ENCODE measurements at places on chromosomes 11 and 22.
A peak's percentile ranks its signal among the peaks of the same experiment; 100 is the strongest.

- DNase-seq: no peak
Observed at GRCh38 chr11:112693781-112694180, 267.4 kb upstream of the NCAM1 start.

GRCh38 chr22:44057401-44057987 is 33.4 kb downstream of the PARVB start:
- DNase-seq: no peak

DNA sequence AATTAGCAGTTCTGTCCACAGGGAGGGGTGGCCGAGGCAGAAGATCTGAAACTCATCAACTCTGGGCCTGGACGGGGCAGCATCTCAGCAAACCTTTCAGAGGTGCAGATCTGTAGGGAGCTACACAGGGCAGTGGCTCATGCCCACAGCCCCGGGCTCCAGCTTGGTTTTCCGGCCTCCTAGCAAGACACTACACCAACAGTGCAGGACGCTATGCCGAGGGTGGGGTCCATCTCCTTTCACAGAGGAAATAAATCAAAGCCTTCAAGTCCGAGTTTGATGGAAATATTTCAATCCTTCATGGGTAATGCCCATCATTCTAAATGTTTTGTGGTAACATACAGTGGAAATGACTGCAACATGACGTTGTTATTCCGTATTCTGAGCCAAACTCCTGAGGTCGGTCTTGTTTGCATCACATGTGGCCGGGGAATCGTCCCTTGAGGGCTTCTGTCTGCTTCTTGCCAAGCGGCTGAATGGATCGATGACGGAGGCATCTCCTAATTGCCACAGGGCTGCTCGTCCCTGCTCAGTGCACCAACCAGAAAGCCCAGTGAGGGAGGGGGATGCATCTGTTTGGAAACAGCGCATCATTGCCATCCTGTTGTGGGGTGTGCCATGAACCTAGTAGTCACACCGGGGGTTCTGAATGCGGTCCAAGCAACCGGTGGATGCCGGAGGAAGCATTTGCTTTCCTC is 30.0 kb downstream of the LINC01488 start:
- peak; percentile 67 for DNase-seq

DNA sequence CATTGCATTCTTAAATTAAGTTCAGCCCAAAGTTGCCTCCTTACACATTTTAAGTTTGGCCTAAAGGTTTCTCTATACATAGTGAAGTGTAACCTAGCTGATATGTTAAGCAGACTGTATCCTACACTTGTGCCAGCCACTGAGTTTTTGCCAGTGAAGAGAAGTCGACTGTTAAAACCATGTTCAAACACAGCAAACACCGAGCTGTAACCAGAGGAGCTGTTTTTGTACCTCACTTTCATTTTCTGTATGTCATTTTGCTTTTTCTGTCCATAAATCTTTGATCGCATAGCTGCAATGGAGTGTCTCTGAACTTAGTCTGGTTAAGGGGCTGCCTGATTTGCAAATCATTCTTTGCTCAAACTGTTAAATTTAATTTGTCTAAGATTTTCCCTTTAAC is 403.7 kb downstream of the LUZP2 start:
- DNase-seq: no peak

- no peak for DNase-seq
Observed at GRCh38 chr11:128181984-128182383, 405.4 kb downstream of the ETS1 start.

- DNase-seq: no peak
Observed at GRCh38 chr11:84476581-84476980, 1150.6 kb downstream of the DLG2 start.

GRCh38 chr22:27754247-27754887 is 47.2 kb downstream of the MN1 start:
- DNase-seq: peak; percentile 80

DNA sequence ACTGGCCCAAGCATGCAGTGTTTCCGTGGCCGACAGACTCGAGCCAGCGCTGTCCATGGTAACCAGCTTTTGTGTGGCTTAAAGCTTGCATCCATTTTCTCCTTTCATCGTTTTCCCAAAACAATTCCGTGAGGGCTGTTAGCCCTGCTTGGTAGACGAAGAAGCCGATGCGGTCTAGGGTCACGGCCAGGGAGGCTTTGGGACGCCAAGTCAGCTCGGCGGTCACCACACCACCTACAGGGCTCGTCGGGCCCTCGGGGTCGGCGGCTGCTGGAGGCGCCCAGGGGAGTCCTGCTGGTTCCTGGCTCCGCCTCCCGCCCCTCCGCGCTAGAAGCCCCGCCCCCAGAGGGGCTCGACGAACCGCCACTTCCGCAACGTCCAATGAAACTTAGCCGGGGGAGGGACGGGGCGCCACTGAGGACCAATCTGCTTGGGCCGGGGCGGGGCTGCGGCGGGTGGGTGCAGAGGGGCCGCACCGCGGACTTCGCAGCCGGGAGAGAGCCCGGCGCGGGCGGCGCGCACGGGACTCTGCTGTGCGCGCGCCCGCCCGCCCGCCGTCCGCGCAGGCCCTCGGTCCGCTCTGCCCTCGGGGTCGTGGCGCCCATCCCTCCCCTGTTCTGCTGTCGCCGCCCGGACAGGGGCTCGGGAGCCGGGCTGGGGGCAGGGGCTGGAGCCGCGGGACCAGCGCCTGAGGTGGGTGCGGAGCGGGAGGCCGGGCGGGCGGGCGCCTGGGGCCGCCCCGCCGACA is at the start of gene TIGD3:
TSS of gene TIGD3 (plus strand) at position 487 of the 748 bp plus-strand sequence. CDS start 1,058 bp downstream, outside the sequence.
- DNase-seq: peak; percentile 95

DNA sequence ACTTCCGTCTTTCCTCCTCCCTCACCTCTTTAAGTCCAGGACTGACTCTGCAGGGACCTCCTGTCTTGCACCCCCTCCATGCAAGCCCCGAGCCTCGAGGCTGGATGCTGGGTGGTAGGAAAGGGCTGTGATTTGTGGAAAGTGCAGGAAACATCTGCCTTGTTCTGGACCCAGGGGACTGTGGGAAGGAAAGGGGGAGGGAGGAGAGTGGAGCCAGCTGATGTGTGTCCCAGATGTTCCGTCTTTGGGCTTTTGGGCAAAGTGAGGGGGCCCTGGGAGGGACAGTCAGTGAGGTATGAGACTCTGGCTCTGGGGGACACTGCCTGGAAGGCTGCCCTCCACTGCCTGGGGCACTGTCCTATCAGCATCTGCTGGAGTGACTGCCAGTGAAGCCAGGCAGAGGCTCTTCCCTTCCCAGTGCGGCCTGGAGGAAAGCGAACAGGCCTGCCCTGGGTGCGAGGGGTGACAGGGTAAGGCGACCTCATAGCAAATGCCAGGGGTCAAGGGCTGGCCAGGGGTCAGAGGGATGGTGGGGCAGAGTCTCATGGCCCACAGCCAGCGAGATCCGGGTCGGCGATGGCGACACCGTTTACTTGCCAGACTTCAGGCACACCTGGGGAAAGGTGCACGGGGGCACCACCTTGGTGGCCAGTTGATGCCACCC is 1.7 kb downstream of the MRGPRD start:
- DNase-seq: no peak

- peak; percentile 65 for DNase-seq
Observed at GRCh38 chr22:45240810-45241631, at the start of gene KIAA0930. TSS of gene KIAA0930 (minus strand) at chr22:45240894. CDS start at chr22:45240703, 191 bp downstream.

DNA sequence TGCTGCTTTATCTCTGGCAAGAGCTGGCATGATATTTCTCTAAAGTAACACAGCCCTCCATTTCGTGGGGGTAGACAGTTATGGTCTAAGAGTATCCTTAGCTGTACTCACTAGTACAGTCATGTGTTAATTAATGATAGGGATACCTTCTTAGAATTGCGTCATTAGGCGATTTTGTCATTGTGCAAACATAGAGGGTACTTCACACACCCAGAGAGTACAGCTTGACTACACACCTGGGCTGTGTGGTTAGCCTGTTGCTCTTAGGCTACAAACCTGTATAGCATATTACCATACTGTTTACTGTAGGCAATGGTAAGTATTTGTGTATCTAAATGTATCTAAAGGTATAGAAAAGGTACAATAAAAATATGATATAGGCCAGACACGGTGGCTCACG is 17.0 kb downstream of the XRCC6 start:
- no peak for DNase-seq

- no peak for DNase-seq
Observed at GRCh38 chr11:35938231-35938630, 5.6 kb upstream of the LDLRAD3 start.
